MM.1S (cell line): ENCODE measurements at places on chromosomes 13 and 19.

DNA sequence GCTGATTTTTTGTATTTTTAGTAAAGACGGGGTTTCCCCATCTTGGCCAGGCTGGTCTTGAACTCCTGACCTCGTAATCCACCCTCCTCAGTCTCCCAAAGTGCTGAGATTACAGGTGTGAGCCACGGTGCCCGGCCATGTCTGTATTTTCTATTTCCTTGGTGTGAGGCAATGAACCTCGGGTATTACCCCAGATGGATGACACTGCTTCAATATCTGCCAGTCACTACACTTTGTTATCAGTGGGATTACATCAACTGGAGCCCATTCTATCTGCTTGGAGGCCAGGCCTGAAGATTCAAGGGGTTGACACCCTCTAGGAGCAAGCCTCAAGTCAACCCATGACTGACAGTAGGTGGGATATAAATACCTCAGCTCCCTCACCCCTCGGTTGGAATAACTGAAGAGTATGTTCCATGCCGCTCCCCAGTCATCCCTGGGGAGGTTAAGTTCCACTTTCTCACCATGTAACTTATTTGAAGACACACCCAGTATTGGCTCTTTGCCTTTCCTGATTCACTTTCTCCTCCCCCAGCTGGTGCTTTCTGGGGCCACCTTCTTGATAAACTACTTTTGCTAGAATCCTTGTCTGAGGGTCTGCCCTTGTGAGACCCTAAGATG, 992 bp upstream of the ADGRE1 start:
- no peak for DNase-seq

DNA sequence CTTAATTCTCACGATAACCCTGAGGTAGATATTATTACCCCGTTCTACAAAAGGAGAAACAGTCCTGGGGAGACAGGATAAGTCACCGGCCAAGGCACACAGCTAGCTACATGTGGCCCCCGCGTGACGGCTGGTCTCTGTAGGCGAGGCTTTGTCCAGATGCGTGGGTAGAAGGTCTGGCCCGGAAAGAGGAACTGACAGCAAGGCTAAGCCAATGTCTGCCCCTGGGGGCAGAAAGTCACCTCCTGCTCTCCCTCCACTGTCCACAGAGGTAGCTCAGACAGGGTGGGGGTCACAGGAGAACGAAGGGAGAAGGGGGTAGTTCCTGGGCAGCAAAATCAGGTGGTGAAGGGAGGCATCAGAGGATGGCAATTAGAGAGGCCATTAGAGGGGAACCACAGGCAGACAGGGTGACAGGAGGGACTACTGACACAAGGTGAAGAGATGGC, 1.8 kb downstream of the APOC4 start:
- DNase-seq = no peak

DNA sequence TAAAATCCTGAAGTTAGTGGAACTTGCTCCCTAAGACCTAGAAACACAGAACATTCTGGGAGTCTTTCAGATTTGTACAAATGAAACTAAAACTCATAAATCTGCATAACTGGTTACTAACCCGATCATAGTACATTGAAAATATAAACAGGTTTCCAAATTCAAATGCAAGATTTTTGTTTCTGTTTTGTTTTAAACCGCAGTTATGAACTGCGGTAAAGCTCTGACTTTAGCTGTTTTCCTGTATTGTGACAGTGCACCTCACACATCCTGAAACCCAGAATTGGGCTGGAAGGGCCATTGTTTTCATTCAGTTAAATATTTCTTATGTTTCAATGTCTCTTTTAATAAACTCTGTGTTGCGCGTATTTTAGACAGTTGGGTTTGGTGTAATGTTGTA, 204.7 kb downstream of the SHISA2 start:
- DNase-seq = peak; percentile 75

DNA sequence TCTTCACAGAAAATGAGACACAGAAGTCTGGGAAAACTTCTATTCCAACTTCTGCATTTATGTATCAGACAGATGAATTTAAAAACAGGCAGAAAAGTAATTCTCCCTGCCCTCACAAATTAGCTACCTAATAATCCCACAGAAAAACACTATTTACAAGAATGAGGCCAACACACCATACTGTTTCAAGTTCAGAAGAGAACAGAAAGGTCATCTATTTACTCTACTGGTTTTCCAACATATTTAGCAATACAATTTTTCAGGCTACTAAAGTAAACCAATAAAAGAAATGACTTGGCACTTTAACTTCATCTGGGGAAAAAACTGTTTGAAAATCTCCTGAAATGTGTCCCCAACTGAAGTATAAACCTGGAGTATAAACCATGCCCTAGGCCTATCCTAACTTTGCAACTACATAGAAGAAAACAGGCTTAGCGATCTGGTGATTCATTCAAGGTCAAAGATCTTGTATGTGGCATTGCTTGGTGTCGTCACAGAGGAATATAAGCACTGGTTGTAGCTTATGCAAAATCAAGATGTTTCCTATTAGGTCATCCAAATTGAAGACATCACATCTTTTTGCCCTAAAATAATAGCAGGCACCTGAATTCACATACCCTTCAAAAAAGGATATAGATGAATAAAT, 20.1 kb upstream of the EBPL start:
- DNase-seq = no peak

DNA sequence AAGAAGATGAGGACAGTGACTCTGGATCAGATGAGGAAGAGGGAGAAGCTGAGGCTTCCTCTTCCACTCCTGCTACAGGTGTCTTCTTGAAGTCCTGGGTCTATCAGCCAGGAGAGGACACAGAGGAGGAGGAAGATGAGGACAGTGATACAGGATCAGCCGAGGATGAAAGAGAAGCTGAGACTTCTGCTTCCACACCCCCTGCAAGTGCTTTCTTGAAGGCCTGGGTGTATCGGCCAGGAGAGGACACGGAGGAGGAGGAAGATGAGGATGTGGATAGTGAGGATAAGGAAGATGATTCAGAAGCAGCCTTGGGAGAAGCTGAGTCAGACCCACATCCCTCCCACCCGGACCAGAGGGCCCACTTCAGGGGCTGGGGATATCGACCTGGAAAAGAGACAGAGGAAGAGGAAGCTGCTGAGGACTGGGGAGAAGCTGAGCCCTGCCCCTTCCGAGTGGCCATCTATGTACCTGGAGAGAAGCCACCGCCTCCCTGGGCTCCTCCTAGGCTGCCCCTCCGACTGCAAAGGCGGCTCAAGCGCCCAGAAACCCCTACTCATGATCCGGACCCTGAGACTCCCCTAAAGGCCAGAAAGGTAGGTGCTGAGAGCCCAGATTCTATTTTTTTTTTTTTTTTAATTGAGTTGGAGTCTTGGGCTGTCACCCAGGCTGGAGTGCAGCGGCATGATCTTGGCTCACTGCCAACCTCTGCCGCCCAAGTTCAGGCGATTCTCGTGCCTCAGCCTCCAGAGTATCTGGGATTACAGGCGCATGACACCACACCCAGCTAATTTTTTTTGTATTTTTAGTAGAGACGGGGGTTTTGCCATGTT, 2.3 kb downstream of the PPP1R15A start:
- peak; percentile 36 for DNase-seq

DNA sequence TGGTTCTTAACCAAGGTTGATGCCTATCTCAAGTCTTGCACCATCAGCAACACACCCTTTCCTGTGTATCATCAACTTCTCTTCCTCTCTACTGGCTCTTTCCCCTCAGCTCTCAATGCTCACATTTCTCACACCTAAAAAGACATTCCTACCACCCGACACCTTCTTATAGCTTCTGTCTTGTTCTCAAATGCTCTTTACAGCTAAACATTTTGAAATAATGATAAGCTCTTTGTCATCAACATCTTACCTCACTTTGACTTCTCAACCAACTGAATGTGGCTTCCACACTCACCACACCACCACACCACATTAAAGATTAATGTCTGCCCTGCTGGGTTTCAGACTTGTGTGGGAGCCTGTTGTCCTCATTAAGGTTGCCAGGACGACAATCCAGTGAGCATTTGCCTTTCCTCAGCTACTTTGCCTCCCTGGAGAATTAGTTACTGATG, 67.8 kb downstream of the RXFP2 start:
- DNase-seq = no peak

GRCh38 chr19:4477034-4477801, 5.1 kb downstream of the HDGFL2 start:
- no peak for DNase-seq

- no peak for DNase-seq
Observed at GRCh38 chr19:1387684-1388636, 4.3 kb downstream of the NDUFS7 start.

GRCh38 chr13:102902789-102903347, 57.0 kb downstream of the ERCC5 start:
- DNase-seq = no peak
